RPMI8226 (cell line): ENCODE measurements at places on chromosomes 12 and 14.

DNA sequence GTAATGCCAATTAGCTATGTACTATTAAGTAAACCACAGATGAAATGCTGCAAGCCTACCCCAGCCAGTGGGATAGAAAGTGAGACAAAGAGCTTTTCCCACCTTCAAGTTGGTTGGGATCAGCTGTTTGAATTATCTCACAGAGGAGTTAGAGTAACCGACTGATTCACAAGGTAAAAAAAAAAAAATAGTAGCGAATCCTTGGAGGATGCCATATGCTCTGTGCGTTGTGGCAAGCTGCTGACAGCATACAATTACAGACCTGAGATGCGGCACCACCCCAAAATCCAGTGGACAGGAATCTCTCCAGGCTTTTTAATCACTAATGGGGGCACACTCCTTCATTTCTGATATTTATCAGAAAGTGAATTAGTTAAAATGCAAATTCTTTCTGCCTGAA is 157.0 kb upstream of the RMST start:
- DNase-seq: no peak

GRCh38 chr12:92436856-92437255 is 265.9 kb upstream of the PLEKHG7 start:
- DNase-seq: no peak

DNA sequence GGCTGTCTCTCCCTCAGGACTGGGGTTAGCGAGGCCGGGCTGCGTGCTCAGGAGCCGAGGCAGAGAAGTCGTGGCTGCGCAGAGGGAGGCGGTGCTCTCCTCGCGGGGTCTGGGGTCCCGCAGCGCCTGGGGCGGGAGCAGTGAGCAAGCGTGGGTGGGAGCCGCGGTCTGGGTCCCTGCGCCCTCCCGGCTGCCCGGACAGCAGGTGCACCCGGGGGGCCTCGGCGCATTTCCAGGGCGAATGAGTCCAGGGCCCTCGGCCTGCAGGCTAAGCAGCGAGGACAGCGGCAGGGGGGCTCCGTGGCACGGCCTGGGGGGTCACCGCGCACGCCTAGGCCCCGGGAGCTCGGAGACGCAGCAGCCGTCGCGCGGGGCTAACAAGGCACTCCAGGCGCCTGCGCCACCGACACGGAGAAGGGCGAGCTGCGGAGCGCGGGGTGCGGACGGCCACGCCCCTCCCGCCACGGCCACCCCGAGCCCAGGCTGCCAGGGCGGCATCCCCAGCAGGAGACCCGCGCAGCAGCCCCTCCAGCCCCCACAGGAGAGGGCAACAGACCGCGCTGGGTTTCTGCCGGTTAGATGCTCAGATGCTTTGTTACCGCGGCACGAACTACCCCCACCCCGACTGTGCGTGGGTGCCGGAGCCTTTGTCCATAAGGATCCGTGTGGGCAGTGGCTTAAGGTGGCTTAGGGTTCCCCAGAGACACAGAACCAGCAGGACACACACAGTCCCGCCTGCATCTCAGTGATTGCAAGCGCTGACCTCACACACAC is 117.7 kb upstream of the C14orf180 start:
- DNase-seq: no peak

DNA sequence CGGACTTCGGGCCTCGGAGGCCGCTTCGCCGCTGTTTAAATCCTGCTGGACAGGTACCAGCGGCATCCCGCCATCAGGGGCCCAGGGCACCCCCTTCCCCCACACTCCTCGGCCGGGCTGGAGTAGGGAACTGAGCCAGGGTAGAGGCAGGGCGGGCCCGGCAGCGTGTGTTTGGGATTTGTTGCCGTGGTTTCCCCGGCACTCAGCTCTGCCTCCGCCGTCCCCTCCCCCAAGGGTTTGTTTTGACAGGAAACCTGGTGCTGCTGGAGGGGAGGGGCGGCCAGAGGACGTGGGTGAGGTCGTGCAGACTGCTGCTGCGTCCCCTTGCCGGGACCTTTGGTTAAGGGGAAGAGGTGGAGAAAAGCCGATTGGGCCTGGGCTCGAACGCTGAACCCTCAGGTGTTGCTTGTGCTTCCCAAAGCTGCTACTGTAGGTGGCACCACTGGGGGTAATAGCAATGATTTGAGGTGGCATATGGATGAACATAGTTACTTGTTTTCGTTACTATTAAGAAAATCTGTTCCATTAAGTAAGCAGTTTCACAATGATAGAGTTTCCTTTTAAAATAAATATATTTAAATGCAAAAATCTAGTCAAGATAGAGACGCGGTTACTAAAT is 778 bp downstream of the TCP11L2 start:
- DNase-seq: peak; percentile 76

DNA sequence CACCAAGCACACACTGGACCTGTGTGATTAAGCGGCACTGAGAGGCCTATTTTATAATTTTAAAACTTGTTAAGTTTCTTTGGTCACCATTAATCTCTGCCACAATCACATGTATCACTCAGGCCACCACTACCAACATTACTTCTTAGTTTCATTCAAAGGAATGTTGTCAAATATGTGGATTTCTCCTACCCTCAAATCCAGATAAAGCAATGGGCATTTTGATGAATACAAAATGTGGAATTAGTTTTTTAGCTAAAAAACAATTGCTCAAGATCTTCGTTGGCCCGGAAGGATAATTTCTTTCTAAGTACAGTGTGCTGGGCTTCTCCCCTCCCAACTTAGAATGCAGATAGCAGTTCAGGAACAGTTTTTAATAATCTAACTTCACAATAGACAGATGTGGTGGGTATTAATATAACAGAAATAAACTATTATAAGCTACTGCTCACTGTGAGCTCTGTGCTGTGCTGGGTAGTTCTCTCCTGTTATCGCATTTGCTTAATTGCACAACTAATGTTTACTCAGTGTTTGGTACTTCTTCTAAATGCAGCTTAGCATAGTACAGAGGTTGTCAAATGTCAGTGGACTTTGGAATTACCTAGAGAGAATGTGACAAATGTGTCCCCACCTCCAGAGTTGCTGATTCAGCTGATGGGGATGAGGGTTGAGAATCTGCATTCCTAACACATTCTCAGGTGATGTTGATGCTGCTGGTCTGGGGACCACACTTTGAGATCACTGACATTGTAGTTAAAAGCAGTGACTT is 266.7 kb upstream of the AMIGO2 start:
- no peak for DNase-seq

GRCh38 chr14:94857950-94858349 is 88.0 kb upstream of the GSC start:
- DNase-seq: no peak

GRCh38 chr12:118332511-118332910 is 40.2 kb downstream of the TAOK3 start:
- DNase-seq: no peak

DNA sequence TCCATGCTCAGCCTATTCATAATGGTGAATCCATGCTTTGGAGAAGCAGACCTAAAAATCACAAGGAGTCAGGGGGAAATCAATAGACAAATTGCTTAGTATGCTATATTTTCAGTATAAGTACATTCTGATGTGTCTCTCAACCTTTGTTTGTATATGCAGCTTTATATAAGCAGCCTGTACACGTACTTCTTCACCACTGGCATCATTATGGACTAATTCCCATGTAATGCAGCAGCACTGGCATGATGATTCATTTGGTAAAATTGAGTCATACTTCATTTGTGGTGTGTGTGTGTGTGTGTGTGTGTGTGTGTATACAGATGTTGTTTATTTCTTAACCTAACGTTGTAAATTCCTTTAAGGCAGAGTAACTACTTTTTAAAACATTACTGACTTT is 10.9 kb downstream of the DCP1B start:
- no peak for DNase-seq

- no peak for DNase-seq
Observed at GRCh38 chr12:91394903-91395302, 212.3 kb upstream of the DCN start.

DNA sequence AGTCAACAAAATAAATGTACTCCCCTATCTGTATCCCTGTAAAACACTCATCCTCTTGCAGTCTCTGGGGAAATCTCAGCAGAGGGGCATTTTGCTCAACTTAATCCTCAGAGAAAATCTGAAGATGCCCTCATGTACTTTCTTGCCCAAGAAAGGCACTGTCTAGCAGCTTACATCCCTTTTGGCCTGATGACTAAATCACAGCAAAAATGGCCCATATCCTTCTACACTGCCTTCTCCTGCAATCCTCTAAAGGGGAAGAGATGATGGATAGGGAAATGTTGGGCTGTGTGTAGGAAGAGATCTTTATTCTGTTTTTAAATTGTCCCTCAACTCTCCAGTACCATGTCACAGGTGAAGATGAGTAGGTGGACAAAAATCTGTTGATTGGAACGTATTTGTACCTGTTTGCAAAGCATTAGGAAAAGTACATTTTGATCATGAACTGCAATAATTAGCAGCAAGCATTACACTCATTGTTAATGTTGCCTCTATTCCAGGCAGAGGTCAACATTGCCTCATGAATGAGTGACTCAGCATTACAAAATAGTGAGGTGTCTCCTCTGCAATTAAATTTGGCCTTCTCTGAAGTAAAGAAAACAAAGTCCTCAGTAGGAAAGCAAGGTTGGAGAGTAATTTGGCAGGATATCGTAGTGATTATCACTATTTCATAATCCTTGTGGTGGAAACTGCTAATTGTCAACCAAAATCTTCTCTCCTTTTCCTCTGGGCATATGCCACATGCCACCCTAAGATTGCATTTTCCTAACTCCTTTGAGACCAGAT is 172.4 kb upstream of the CAND1 start:
- DNase-seq: no peak

DNA sequence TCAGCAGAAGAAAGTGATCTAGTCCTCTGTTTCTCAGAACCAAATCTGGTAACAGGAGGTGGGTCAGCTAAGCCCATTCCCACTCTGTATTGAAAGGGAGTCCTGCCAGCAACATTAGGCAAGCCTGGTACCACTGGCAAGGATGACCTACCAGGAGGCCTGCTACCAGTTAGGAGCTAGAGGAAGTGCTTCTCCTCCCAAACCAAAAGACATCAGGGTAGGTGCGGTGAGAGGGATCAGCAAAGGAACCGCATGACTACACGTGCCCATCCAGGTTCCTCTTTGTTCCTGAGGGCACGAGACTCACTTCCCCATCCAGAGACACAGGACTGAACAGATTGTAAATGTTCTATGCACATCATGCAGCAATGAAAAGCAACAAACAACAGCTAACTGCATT is 2.8 kb downstream of the KLRC4 start:
- DNase-seq: no peak

DNA sequence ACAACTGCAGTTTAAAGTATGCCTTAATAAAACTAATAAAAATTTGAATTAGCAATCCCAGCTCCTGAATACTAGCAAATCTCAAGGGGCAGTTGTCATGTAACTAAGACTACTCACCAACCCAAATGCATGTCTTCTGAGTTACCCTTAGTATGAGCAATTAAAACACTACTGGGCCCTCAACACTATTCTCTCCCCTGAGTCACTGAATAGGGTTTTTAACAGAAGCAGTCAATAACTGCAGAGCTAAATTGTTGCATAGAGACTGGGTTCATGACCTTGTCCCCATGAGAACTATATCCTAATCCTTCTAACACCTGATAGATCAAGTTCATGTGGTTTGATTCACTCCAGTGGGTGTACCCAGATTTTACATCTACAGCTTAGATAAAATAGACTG is 38.8 kb downstream of the MDM1 start:
- no peak for DNase-seq

DNA sequence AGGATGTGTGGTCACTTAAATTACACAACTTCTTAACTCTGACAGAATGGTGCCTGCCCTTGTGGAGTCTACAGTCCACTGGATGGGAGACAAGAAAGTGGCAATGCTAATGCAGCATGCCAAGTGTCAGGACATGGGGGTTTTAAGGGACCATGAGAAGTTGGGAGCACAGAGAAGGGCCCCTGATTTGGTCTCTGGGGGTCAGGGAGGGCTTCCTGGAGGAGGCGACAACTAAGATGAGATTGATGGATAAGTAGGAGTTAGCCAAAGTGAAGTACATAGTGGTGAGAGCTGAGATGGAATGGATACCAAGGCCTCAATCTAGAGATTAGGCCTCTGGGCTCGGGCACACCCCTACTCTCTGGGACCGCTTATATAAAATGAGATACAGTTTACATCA is 236.7 kb downstream of the CHST11 start:
- DNase-seq: no peak
